Stimulated activated CD4-positive, alpha-beta T cell treated with anti-CD3 and anti-CD28 coated beads, Interleukin-2, amount 100 ng/mL, for 48 hours (primary cell): ENCODE measurements at places on chromosomes 1 and 21.

- no peak for DNase-seq
Observed at GRCh38 chr1:59570524-59570923, 244.2 kb upstream of the HOOK1 start.

DNA sequence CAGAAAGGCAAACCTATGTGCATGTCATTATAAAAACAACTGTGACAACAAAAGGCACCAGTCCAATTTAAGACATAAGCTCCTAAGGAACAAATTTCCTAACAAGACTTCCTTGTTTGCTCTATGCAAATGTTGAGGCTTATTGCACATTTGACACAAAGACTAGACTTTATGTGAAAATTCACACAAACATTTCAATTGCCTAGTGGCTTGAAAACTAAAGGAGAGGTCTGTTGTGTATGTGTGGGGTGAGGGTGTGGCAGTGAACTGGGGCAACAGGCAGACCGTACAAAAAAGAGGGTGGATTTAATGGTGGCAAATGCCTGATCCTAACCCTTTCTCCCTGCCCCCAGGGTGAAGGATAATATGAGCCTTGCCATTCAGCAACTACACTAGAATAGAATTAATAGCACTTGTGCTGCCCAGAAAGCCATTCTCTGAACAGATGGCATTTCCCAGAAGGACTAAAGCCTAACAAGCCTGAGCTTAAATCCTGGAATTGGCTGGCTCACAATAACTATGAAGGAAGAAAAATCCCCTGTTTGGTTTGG is 73.9 kb downstream of the GLUL start:
- no peak for DNase-seq

GRCh38 chr21:42567214-42567555 is 53.5 kb downstream of the SLC37A1 start:
- DNase-seq = no peak

GRCh38 chr1:223702735-223703667 is 9.3 kb upstream of the CAPN2 start:
- no peak for DNase-seq

- no peak for DNase-seq
Observed at GRCh38 chr1:211734359-211734758, 58.9 kb upstream of the NEK2 start.

DNA sequence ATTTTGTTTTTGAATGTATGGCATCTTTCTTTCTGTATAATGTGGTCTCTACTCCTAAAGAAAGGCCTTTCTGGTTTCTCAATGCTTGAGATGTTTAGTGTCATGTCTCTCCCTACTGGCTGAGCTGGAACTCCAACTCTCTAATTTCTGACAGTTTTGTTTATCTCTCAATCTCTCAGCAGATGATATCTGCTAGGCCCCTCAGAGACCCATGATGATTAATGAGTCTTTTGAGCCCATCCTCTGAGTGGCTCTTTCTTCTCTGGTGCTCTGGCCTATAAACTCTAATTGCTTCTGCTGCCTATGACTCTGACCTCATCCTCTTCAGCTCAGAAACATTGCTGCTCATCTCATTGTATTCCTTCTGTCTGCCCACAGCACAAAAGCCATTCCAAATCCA is 46.6 kb downstream of the CRB1 start:
- no peak for DNase-seq

GRCh38 chr1:54816951-54817350 is 15.8 kb upstream of the TTC22 start:
- DNase-seq = no peak

DNA sequence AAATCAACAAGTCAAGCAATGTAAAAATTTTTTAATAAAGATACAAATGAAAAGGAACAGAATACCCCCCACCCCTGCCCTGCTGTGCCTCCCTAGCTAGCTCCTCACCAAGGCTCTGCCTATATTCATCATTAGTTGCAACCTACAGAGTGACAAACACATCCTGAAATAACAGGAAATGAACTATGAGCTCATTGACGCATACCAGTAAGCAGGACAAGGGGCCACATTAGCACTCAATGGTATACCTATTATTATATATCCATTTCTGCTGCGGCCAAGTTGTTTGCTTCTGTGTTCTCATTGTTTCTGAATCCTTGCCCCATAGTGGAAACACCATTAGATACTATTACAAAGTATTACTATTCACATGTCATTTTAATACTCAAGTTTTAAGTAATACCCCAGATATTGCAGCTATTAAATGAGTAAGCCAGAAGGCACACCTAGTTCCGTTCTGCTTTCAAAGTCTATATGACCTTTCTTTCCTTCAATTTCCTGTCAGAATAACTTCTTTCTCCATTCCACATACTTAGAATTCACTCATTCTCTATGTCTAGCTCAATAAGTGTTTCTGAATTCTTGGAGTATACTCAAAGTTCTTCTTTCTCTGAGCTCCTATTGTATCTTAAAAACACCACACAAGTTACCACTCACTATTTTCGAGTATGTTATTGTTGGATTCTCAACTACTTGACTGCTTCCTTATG is 1214.9 kb downstream of the PLA2G4A start:
- DNase-seq = no peak

DNA sequence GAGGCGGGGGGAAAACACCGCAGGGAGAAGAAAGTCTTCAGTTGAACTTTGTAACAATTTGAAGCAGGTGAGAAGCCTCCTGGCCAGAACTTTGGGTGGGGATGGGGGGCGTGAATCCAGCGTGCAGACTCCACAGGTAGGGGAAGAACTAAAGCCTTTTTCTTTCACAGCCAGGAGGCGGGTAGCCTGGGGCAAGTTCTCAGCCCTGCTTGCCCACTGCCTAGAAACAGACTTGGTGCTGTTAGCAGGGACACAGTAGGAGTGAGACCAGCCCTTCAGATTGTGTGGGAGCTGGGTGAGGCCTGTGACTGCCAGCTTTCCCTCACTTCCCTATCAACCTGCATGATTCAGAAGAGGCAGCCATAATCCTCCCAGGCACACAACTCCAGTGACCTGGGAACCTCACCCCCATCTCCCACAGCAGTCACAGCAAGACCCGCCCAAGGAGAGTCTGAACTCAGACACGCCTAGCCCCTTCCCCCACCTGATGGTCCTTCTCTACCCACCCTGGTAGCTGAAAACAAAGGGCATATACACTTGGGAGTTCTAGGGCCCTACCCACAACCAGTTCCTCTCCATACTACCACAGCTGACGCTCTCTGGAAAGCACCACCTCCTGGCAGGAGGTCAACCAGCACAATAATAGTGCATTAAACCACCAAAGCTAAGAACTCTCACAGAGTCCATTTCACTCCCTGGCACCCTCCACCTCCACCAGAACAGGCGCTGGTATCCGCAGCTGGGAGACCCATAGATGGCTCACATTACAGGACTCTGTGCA is 83.5 kb upstream of the CDC42BPA start:
- DNase-seq = no peak

DNA sequence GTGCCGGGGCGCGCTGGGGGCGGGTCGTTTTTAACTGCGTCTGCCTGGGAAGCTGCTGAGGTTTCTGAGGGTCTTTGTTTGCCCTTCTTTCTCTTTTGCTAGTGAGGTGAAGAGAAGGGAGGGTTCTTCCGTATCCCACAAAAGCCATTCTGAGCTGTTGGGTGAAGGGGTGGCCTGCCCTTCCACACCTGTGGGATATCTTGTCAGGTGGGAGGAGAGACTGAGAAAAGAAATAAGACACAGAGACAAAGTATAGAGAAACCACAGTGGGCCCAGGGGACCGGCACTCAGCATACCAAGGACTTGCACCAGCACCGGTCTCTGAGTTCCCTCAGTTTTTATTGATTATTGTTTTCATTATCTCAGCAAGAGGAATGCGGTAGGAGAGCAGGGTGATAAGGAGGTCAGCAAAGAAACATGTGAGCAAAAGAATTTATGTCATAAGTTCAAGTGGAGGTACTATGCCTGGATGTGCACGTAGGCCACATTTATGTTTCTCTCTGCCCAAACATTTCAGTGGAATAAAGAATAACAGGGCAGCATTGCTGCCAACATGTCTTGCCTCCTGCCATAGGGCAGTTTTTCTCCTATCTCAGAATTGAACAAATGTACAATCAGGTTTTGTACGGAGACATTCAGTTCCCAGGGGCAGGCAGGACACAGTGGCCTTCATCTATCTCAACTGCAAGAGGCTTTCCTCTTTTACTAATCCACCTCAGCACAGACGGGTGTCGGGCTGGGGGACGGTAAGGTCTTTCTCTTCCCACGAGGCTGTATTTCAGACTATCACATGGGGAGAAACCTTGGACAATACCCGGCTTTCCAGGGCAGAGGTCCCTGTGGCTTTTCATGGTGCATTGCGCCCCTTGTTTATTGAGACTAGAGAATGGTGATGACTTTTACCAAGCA is 972 bp downstream of the PGBD2 start:
- no peak for DNase-seq

GRCh38 chr1:50441183-50441582 is 17.9 kb upstream of the DMRTA2 start:
- DNase-seq = no peak

DNA sequence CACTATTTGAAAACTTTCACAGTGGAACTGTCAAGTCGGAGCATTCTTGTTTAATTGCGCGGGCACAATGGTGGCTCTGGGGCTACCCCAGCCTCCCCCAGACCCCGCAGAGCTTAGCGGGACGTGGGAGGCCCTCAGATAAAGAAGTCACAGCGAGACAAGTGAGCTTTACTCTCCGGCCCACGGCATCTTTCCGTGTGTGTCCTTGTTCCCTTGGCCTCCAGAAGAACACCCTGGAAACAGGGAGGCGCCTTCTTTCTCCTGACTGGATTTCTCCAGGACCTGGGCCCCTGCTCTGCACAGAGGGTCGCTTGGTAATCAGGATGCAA is 382.8 kb downstream of the RRAGC start:
- DNase-seq = no peak

DNA sequence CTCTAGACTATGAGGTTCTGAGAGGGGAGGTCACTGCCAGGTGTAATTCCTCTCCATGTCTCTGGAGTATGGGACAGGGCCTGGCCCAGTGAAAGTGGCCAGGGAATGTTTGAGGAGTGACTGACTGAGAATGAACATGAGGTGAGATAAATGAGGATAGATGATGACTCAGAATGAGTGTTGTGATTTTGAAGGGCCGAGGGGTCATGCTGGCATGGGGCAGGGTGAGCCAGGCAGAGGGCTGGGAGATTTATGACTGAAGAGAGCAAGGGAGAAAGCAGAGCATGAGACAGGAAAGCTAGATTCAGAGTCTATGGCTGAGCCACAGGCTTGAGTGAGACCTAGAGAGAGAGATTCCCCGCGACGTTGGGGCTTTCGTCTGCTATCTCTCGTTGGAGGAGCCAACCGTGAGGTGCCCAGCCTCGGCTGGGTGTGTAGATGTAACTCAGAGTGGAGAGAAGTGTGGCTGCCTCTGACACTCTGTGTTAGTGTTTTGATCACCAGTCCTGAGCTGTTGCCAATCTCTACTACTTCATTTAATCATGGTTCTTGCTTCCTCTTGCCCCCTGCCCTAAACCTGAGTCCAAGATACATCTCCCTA is 50.1 kb downstream of the FOXD2 start:
- DNase-seq = no peak

DNA sequence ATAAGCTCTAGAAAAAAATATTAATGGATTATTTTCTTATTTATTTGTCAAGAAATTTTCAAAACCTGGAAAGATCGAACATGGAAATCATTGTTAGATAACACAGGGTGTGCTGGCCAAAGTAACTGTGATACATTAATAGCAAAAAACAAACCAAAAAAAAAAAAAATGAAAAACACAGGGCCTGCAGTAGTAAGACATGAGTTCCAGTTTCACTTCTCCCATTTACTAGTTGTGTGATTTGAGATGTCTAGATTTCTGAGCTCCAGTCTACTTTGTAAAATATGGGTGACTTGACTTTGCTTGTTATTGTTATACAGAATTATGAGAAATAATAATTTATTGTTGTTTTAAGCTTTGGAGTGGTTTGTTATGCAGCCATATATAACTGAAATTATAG is 13.6 kb downstream of the FAM177B start:
- no peak for DNase-seq

- no peak for DNase-seq
Observed at GRCh38 chr1:24438423-24438901, 22.9 kb downstream of the NIPAL3 start.

DNA sequence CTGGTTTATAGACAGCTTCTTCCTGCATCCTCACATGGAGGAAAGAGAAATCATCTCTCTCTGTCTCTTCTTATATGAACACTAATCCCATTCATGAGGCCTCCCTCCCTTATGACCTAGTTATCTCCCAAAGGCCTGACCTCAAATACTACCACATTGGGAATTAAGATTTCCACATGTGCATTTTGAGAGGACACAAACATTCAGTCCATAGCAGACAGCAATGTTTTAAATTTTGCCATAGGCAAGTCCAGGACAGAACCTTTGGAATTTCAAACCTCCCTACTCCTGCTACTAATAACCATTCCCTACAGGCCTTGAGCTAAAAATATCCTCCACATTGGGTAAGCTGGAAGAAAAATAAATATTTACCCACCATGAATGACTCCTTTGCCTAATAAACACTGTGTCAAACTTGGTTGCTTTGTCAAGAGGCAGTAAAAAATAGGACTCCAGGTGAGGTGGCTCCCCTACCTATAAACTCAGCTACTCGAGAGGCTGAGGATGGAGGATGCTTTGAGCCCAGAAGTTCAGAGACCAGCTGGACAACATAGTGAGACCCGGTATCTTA is 113.7 kb downstream of the ZNF281 start:
- DNase-seq = no peak

GRCh38 chr1:200306944-200307754 is 102.7 kb downstream of the ZNF281 start:
- no peak for DNase-seq

- no peak for DNase-seq
Observed at GRCh38 chr1:210882414-210883221, 251.3 kb downstream of the KCNH1 start.

- DNase-seq = no peak
Observed at GRCh38 chr1:185398022-185398421, 81.0 kb upstream of the IVNS1ABP start.

GRCh38 chr1:2508180-2508579 is 18.2 kb downstream of the PANK4 start:
- DNase-seq = no peak

DNA sequence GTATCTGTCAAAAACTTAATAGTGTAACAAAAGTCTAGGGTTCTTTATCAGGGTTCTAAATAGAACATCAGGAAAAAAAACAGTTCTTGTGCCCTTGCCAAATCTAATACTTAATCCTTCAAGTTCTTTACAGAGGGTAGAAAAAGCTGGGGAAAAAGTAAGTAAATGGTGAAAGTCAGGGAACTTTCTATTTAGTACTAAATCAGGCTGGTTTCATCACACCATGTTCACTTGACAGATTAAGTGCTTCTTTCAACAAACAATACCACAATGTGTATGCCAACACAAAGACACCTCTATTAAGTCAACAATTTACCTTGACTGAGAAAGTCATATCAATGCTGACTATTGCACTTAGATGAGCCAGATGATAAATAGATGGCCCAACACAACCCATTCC is 9.7 kb downstream of the DBT start:
- DNase-seq = no peak
